ENCODE measurements at places on chromosomes 2 and 18. TPM values are rescaled to one million over a fixed set of nuclear protein-coding genes. Genes with fewer than 3 reads are reported as not detected.

The REEP1 gene
- total RNA-seq: 0.18 TPM

The RNF125 gene
- total RNA-seq: not detected

The FBXO15 gene
- 0.37 TPM for total RNA-seq

The LGALSL gene
- 3.1 TPM for total RNA-seq

The UGT1A9 gene
- total RNA-seq: not detected

The DSG4 gene
- total RNA-seq: not detected

The CETN1 gene
- total RNA-seq: not detected

The CRACDL gene
- not detected for total RNA-seq

All from smooth muscle cell of the umbilical artery (primary cell).